ENCODE measurements at places on chromosomes 5 and 9.

- DNase-seq, result no peak
These were observed 34.1 kb downstream of the CRHBP start for GRCh38 chr5:76986825-76987526.

DNA sequence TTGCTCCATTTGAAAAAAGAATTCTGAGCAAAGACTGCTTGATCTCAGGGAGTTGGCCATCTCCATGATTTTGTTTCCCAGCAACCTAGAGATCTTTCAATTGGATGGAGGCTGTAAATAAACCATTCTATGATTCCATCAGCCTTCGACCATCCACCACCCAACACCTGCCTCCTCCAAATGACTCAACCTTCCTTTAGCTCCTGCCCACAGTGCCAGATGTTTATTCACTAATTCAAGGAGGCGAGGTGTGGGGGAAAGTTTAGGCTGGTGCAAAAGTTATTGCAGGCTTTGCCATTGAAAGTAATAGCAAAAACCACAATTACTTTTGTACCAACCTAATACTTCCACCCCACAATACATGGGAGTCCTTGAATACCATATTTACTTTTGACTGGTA is 327.5 kb downstream of the CAAP1 start:
- DNase-seq, result no peak

GRCh38 chr5:56083286-56083854 is 88.6 kb upstream of the IL6ST start:
- no peak for DNase-seq

DNA sequence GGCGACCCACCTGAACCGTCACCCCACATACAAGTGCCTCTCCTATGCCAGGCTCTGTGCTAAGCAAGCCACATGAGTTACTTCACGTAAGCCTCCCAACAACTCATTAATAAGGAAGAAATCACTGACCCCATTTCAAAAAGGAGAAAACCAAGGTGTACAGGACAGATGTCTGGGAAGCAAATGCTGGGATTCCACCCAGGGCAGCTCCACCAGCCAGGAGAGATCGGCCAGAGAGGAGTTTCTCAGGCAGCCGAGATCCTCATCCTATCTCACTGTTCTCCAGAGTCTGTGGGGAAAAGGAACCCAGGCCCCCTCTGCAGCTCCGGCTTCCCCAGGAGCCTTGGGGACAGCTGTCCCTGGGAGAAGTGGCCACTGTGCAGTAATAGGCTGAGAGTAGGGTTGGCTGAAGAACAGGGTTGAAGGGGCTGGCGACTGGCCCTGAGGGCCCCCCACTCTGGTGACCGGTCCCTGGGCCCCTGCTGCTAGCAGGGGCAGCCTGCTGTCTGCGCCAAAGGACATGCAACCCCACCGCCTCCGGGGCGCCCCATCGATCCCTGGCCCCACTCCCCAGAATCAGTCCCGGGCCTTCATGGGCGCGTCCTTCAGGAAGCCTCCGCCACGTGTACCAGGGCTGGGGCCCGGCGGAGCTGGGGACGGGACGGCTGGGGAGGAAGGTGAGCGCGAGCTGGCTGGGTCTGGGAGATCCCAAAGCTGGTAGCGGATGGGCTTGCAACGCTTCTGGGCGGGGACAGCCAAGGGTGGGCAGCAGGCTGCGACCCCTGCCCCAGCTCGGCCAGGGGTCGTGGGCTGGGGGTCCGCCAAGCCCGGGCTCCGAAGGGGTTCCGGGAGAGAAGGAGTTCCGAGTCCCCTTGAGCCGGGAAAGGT is 44.1 kb upstream of the STXBP1 start:
- DNase-seq, result no peak

DNA sequence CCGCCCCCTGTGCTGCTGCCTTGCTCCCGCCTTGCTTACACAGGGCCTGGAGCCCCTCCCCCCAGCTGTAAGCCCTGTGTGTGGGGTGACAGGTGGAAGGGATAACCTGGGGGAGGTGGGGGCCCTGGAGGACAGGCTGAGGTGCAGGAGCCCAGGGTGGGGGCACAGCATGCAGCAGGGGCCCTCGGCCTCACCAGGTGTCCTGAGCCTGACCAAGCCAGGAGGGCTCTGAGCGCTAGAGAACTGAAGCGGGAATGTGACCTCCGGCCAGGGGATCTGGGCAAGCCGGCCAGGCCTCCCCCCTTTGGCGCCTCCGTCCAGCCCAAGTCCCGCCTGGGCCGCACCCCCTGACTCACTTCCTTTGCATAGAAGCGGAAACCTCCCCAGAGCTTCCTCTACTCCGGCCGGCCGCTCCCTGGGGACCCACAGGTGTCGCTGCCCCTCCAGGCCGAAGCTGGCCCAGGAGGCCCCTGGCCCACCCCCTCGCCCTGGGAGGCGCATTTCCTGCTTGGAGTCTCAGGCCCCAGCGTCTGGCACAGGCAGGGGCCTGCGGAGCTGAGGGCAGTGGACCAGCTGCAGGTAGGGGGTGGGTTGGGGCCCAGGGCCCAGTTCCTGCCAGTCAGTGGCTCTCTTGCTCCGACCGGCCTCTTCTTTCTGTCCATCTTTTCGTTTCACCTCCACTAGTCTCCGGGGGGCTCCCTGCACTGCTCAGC is at the start of gene TOR4A:
TSS of gene TOR4A (plus strand) at position 398 of the 713 bp plus-strand sequence. CDS start 964 bp downstream, outside the sequence.
- peak; percentile 64 for DNase-seq

GRCh38 chr5:88144219-88145001 is 124.2 kb downstream of the TMEM161B start:
- no peak for DNase-seq

DNA sequence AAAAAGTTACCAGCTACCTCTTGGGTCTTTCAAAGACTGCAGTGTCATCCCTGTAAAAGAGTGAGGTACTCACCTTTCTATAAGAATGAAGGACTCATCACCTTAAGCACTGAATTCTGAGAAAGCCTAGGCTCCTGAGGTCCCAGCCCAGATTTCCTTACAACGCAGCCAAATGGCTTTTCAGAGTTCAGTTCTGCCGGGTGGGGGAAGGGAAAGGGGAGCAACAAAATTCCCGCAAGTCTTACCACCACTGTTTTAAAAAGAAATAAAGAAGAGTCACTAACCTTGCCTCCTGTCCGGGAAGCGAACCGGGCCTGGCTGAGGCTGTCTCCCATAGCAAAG is 373 bp downstream of the ADAMTS12 start:
- DNase-seq, result no peak

DNA sequence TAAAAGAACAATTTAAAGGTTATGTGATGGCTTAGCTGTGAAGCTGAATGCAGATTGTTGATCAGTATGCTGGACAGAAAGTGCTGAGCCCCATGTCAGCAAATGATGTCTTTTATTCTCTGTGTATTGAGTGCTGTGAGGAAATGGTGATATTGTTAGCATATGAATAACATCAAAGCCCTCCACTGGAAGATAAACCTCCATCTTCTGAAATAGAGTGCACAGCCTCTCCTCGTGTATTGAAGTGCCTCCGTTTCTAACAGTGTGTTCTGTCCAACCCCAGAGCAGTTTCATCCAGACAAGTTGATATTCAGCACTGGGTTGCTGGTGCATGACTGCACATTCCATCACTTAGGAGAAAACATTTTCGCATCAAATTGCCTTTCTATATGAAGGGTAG is 242.9 kb downstream of the CSNK1G3 start:
- DNase-seq, result peak; percentile 12

DNA sequence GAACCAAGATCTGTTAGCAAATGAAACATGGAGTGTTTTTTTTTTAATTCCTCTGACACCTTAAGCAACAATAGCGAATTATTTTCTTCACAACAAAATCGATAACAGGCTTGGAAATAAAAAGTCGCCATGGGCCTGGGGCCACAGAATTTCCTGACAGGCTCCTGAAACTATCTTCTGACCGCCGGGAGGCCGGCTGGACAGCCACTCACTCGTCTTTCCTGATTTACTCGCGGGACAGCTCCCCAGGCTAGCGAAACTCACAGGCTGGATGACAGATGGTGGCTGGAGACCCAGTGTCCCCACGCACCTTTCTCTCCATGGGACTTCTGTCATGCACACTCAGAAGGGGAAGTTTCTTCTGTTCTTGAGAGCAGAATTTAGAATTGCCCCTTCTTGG is 143.3 kb upstream of the IRX2 start:
- DNase-seq, result no peak

DNA sequence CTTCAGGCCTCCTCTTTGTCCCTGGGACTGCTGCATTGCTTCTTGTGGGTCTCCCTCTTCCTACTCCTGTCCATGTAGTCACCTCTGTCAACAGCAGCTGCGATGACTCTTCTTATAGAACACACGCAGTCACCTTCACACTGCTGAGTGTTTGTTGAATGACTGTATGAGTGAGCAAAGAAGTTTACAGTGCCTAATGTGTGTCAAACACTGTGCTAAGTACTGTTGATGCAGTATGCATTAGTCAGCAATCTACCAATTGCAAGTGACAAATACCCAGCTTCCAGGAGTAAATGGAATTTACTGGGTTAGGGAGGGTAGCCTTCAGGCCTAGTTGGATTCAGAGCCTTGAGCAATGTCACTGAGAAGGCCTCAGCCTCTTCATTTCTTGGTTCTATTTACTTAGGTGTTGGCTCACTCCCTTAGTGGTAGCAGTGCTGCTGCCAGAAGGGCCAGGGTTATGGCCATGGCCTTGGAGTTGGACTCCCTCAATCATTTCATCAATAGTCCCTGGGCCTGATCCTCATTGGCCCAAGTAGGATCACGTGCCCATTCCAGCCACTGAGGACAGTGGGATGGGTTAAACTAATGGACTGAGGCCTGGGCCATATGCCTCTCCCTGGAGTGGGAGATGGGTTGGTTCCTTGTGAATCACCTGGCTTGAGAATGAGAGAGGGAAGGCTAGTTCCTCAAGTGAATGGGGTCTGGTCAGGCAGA is 93.5 kb downstream of the RGS3 start:
- DNase-seq, result no peak

DNA sequence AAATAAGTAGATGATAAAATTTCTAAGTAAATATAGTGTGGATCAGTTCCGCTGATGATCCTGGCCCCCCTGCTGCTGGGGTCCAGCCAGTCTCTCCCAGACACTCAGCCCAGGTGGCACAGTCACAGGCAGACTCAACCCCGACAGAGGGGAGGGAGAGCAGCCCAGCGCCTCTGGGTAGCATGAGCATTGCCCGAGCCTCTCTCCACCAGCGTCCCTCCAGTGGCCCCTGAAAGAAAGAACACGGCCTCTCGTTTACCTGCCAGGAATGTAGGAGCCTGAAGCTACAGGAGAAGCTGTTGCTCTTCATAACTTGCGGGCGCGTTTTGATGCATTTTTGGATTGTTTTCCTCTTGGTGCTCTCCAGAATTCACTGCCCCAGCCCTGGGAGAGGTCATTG is 68.8 kb upstream of the ICE1 start:
- no peak for DNase-seq

- DNase-seq, result no peak
These were observed 18.0 kb upstream of the CAPSL start for GRCh38 chr5:35956429-35956828.

DNA sequence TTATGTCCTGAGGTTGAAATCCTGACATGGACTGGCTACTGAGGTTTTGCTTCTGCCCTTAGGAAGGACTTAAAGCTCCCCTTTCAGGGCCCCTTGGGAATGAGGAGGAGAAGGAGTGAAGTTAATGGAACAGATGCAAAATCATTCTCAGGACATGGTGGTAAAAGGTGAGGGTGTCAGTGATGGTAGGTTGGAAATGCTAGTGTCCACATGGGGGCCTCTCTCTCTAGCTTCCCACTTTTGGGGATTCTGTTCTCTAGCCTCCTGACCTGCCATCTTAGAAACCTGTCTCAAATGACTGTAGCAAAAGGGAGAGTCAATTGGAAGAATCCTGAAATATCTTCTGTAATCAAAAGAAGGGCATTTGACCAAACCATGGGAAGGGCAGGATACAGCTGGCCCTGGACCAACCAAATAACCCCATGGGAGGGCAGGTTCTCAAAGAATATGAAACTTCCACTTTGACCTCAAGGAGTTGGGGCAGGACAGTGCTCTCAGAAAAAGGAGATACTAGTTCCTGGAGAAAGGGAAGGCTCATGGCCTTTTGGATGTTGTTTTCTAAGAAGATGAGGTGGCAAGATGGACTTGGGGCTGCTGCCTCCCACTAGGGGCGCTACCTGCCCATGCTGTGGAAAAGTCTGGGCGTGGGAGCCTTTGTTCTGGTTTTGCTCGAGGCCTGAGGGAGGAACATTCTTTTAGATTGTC is 21.2 kb upstream of the MLANA start:
- DNase-seq, result no peak

DNA sequence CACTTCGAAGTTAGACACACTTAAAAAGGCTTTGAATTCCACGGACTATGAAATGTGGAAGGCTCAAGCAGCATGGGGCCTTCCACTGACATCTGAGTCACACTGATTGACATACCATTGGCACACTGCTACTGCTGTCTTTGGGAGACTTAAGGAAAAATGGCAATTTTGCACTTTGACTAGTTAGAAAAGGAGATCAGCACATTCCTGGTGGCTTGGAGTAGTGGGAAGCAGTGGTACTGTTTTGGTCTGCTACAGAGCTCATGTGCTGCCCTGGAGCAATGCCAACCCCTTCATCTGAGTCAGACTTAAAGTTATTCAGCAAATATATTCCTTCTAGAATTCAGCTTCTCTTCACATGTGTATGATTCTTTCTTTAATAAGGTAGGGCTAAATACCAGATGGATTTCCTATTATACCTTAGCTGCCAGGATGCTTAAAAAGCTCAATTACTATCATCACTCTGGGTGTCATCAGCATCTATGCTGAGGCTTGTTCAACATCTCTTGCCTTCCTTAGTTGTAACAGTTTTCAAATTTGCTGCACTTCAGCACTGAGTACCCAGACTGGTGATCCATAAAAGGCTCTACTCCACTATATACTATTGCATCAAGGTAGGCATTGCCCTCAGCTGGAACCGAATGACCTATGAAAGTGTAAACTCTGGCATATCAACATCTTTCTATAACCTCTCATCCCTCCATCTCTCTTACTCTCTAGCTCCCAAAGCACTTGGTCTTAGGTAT is 42.3 kb upstream of the MOCS2 start:
- peak; percentile 56 for DNase-seq

GRCh38 chr5:116806836-116807235 is 232.2 kb upstream of the SEMA6A start:
- DNase-seq, result peak; percentile 55

- no peak for DNase-seq
These were observed 362.9 kb downstream of the ADGRV1 start for GRCh38 chr5:90921418-90921973.

DNA sequence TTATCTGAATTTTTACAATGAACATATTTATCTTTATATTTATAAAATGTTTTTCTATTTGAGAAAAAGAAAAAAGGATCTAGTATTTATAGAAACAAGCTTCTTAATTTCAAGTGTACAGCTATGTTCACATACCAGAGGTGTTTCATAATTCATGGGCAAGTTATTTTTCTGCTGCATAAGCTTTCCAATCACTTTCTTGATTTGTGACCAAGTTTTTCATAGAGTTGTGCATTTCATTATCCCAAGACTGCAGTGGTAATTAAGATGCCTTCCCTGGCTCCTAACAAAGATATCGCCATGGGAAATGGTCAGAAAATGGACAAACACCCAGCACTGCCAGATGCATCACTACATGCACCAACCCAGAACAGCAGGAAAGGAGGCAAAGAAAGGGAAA is 124.6 kb downstream of the GNAQ start:
- no peak for DNase-seq
